ENCODE measurements at places on chromosomes 7 and 10.
A peak's percentile ranks its signal among the peaks of the same experiment; 100 is the strongest.

DNA sequence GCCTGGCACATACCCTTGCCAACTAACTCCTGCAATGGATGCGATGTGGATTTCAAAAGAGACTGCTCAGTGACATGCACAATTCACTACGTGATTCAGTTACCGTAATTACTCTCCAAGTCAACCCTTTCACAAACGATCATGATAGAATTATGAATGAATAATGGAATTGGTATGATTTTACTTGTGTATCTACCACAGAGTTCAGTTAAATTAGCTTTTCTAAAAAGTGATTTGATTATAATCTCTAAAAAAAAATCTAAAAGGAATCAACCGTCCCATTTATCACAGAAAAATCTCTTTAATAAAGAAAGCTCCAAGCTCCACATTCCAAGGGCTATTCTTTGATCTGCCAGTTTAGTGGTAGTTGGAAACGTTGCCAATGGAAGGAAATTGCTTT lies 30.4 kb upstream of the RSU1 start:
- no peak for DNase-seq

DNA sequence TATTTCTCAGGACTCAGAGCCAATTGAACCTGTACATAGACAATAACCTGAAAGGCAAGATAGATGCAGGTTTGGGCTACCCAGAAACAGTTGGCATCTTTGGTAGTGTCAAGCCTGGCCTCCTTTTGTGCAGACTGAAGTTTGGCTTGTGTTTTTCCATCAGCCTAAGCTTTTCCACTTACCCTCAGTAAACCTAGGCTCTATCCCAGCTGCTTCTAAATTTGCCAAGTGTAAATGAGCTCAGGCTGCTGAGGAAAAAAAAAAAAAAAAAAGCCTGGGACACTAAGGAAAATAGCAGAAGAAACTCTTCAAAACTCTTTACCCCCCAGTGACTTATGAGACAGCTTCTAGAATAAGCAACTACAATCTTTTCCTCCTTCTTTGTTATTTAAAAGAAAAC lies 316.3 kb upstream of the SORCS1 start:
- no peak for DNase-seq

GRCh38 chr10:97069576-97070362 lies 116.0 kb downstream of the SLIT1 start:
- DNase-seq, result no peak

DNA sequence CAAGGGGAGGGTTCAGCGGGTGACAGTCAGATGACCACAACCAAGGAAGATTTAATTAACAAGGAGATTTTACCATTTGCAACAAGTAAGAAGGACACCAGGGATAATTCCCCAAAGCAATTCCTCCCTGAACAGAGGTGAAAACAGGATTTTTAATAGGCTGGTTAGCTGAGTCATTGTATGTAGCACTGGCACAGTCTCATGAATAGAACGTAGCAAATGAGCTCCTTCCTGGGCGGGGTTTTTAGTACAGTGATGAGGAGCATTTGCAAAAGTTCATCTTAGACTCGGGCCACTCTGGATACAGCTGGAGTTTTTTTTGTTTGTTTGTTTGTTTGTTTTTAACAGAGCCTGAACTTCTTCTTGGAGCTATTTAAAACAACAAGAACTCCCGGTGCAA lies 39.0 kb downstream of the TAC1 start:
- no peak for DNase-seq

GRCh38 chr7:131004371-131004770 lies 270.4 kb upstream of the KLF14 start:
- peak; percentile 61 for DNase-seq

DNA sequence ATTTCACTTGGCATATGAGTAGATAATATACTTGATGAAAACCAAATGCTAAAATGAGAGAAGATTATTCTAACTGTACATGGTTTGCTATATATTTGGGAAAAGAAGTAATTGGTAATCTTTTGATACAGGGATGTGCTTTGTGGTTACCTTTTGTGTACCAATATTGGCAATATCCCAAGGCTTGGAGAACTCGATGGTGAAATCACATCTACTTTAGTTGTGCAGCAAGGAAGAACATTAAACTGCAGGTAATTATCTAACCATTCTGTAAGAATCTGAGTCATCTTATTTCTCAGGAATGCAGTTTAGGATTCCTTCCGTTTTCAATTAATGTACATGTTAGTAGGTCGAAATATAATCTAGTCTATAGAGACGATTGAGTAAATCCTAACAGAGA lies 64.1 kb downstream of the SRI start:
- no peak for DNase-seq

DNA sequence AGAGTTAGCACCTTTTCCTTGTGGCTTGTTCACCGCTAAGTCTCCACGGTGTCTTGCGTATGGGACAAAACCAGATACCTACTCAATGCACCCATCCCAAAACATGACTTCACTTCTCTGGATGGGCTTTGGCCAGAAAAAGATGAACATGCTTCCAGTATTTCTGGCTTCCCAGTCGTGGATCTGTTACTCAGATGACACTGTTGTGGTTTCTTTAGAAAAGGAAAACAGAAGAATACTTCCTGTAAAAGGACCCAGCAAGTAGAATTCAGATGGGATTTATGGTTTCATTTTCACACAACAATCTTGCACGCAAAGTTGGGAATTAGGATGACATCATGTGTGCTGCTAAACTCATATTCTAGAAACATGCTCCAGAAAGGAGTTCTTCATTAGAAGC lies 216.7 kb downstream of the ADAM12 start:
- no peak for DNase-seq

GRCh38 chr10:47045331-47045861 lies 134.2 kb downstream of the PTPN20 start:
- no peak for DNase-seq

- no peak for DNase-seq
Measured at GRCh38 chr10:7587168-7587864, 79.5 kb downstream of the ITIH5 start.

GRCh38 chr10:98367604-98368451 lies 47.2 kb downstream of the PYROXD2 start:
- no peak for DNase-seq

DNA sequence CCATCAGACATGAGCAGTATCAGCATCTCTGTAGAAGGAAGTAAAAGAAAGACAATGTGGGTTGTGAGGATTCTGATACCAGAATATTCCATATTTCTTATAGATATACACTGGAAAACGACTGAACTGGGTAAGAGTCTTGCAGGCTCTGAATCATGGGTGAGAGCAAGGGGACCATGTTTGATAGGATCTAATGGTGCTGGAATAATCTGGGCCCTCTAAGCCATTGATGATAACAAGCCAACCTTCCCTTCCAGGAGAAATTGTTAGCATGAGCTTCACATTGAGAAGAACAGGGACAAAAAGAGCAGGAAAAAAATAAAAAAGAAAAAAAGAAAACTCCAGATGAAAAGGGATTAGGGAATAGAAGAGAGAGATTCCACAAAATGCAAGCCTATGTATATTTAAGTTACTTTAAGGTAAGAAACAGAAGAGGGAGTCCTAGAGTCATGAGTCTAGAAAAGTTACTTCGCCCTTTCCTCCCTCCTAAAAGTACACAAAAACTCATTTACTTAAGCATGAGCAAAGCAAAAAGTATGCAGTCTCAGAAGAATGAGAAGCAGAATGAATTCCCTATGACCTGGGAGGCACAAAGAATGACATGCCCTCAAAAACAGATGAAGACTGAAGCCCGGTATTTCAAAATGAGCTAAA lies 181.9 kb downstream of the TMEM26 start:
- no peak for DNase-seq

GRCh38 chr10:32930036-32930435 lies 28.0 kb downstream of the ITGB1 start:
- no peak for DNase-seq

DNA sequence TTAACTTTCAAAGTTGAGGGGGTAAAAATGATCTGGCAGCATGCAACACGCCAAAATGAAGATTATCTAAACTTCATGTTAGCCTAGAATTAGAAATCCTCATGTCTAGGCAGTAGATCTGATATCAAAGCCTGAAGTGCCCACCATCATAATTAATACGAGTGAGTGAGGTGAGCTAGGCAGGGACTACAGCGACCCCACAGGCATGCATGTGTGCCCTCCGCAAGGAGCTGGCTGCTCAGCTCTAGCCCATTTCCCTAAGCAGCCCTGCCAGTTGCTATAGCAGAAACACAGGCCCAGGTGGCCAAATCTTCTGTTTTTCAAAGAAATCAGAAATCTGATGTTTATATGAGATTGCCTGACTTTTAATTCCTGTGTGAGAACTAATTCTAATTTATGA lies 93.1 kb upstream of the IFRD1 start:
- no peak for DNase-seq

GRCh38 chr7:84821671-84822534 lies 365.0 kb downstream of the SEMA3D start:
- no peak for DNase-seq
